HuH-7 (cell line): ENCODE measurements at places on chromosomes 11 and 22.

- no peak for DNase-seq
Observed at GRCh38 chr11:21602699-21603098, 590.2 kb upstream of the ANO5 start.

DNA sequence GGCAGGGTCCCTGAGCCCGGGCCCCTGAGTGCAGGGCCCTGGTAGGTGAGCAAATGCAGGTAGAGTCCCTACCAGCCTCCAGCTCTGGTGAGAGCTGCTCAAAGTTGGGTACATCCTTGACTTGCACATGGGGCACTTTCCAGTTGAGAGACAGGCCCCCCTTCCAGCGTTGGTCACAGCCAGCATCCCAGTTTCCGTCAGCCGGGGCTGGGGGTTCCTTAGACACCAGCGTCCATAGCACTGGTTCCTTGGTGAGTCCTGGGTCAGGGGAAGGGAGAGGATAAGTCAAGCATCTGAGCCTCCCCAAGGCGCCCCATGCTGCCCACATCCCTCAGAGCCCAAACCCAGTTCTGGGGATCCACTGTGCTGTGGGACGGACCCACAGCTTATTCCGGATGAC lies 5.6 kb downstream of the PNPLA5 start:
- DNase-seq, result no peak

DNA sequence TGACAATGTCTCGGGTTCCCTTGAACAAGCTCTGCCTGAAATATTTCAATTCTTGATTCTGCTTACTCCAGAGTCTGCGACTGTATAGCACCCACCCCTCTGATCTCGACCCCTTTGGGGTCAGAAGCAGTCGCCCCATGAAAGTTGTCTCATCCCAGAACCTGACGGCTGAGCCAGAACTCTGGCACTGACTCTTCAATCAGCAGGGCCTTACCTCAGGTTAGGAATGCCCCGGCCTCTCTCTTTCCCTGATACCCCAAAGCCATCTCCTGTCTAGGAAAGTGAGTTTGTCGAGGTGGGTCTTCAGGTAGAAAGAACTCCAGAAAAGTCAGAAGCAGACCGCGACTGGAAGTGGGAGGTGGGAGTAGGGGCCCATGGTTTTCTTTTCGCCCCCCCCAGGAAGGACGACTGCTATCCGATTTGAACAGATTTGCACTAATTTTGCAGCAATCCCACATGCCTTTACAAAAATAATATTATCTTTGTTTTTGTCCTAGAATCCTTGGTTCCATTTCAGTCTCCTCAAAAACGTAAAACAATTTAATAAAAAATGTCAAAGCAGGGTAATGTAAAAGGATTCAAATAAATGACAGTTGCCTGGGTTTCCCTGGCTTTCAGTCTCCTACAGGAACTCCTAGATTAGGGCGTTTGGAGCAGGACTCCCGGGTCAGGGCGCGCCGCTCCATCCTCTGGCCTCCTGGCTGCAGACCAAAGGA lies 898 bp upstream of the ROBO3 start:
- DNase-seq, result no peak

DNA sequence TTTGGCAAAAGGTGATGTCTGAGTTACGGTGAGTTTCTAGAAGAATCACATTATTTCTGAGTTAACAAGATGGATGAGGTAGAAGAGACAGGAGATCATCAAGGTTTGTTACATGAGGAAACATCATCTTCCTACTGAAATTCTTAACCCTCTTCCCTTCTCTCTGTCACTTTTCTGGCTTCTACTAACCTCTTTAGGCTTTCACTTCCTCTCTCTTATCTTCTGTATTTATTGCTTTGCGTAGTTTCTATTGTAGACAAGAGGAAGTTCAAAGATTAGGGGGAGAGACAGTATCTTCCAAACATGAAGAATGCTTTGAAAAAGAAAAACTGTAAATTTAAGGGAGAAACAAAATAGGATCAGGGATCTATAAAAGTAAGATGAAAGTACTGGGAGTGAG lies 75.4 kb downstream of the TRPC6 start:
- DNase-seq, result no peak

GRCh38 chr11:126159719-126160344 lies 51.6 kb downstream of the RPUSD4 start:
- DNase-seq, result no peak

- no peak for DNase-seq
Observed at GRCh38 chr22:31948002-31948401, 3.7 kb downstream of the YWHAH start.

DNA sequence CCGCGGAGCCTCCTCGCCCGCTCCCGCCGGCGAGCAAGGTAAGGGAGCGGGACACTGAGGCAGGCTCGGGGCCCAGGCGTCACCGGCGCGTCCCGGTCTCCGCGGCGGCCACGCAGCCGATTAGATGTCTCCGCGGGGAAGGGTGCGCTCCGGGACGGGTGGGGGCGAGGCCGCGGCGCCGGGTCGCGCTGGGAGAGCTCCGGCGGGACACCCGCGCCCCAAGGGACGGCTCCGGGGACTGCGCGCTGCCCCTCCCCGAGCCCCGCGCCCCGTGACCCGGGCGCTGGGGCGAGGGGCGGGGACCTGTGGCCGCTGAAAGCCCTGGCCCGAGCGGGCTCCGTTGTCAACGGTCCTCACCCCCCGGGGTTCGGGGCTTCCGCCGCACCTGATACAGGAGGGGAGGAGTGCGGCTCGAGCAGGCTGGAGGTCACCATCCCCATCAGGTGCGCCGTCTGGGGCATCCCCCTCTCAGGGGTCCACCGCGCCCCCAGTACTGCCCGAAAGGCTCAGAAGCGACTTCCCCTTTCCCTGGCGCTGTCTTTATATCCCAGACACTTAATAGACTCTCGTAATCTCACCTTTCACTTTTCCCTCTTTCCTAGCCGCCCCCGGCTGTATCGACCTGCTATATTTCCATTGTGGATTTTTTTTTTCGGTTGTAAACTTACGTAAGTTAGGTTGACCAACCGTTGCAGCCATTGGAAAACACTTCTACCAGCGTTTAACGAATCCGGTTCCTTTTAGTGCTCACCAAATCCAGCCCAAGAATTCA lies 573 bp downstream of the PPFIA1 start:
- DNase-seq, result peak; percentile 63

GRCh38 chr11:31237819-31238760 lies 131.4 kb downstream of the DCDC1 start:
- no peak for DNase-seq

- DNase-seq, result no peak
Observed at GRCh38 chr22:49152127-49152938, 675.3 kb downstream of the BRD1 start.

DNA sequence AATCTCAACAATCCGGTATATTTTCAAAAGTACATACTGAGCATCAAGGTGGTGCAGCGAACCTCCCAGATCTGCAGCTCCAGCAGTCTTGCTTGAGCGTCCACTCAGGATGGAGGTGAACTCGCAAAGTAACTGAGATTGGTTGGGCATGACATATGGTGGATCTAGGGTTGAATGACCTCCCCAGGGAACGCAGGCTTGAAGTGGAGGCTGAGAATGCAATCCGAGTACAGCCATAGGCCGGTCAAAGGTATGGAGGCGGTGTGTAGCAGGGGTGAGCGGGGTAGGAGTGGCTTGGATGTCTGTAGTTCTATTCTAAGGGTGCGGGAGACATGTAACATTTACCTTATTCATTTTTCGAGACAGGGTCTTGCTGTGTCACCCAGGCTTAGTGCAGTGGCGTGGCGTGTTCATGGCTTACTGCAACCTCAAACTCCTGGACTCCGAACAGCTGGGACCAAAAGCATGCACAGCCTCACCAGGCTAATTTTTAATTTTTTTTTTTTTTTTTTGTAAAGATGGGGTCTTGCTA lies 631 bp upstream of the C22orf39 start:
- DNase-seq, result peak; percentile 93

DNA sequence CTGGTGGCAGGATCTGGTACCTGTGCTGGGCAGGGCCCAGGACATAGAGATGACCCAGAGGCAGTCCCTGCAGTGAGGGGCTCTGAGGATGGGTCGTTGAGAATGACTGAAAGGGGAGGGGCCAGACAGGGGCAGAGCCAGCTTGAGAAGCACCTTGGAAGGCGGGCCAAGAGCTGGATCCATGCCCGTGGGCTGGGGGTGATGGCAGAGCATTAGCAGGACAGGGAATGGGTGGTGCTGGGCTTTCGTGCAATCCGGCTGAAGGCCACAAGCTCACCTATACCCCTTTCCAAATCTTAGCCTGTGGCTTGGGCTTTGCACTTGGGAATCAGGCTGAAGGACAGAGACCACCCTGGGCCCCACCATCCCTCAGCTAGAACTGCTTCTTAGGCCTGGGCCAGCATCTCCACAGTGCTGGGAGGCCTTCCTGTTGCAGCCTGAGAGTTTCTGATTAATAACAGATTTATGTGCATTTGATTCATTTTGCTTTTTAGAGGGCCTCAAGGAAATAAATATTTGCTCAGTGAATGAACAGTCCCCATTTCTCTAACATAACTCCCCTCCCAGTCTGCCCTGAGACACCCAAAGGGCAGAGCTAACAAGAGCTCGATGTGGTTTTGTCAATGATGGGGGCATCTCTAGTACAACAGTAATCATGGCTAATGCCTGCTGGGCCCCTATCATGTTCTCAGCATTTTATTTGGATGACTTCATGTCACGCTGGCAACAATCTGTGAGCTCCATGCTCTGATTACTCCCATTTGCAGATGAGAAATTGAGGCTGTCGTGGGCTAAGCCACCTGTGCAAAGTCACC lies 39.3 kb downstream of the RIBC2 start:
- DNase-seq, result no peak

- no peak for DNase-seq
Observed at GRCh38 chr11:69893631-69894030, 74.4 kb upstream of the FGF3 start.

GRCh38 chr22:37571992-37572373 lies 7.9 kb downstream of the LGALS2 start:
- no peak for DNase-seq

DNA sequence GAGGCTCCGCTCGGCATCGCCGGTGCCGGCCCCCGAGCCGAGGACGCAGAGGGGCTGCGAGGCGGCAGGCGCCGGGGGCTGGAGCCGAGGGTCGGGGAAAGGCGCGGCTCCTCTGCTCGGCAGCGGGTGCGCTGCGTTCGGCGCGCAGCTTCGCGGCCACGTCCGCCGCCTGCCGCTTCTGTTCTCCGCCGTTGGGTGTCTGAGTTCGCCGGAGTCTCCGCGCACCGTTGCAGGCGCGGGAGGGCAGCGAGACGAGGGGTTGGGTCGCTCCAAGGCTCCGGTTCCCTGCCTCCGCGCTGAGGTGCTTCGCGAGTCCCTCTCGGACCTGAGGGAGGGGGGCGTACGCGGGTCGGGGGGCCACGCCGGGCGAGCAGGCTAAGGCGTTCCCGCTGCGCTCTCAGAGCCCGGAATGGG lies 347 bp downstream of the MN1 start:
- DNase-seq, result peak; percentile 58

DNA sequence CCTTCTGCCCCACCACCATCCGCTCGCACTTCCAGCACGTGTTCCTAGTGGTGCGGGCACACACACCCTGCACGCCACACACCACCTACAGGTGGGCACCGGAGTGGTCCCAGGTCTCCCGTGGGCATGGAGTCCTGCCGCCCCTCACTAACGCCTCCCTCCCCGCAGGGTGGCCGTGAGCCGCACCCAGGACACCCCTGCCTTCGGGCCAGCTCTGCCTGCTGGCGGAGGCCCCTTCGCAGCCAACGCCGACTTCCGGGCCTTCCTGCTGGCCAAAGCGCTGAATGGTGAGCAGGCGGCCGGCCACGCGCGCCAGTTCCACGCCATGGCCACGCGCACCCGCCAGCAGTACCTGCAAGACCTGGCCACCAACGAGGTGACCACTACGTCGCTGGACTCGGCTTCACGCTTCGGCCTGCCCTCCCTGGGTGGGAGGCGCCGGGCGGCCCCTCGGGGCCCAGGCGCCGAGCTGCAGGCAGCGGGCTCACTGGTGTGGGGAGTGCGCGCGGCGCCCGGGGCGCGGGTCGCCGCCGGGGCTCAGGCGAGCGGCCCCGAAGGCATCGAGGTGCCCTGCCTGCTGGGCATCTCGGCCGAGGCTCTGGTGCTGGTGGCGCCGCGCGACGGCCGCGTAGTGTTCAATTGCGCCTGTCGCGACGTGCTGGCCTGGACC lies 8.5 kb downstream of the SIPA1 start:
- DNase-seq, result no peak

DNA sequence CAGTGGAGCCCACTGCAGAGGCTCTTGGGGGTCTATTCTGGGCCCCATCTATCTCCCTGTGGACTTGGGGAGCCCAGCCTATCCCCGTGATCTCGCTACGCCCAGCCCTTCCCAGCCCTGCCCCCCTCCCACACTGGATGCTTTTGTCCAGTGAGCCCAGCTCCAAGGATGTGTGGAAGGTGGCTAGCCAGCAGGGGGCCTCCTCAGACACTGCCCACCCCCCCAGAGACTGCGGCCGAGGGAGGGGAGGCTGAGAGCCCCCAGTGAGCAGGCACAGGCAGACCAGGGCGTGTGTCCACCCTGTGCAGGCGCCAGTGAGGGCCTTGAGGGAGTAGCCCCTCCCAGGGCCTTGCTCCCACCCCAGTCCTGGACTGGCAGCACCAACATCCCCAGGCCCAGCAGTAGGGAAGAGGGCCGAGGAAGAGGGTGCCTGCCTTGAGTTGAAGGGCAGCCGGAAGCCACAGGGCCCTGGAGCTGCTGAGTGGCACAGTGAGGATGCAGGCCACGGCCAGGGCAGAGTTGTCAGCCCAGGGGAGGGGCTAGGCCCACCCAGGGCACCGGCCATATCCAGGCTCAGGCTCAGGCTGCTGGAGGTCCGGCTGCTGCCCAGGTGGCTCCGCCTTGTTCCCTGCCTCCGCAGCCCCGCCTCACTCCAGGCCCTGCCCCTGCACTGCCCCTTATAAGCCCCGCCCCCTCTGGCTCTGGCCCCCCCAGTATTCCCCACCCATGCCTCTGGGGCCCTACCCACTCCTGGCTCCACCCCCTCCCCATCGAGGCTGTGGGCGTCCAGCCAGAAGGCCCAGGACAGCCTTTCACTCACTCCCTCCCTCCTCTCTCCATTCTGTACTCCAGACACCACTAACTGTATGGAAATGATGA lies 28.0 kb downstream of the MOB2 start:
- no peak for DNase-seq

- DNase-seq, result no peak
Observed at GRCh38 chr11:76391021-76391420, 9.9 kb downstream of the GVQW3 start.

DNA sequence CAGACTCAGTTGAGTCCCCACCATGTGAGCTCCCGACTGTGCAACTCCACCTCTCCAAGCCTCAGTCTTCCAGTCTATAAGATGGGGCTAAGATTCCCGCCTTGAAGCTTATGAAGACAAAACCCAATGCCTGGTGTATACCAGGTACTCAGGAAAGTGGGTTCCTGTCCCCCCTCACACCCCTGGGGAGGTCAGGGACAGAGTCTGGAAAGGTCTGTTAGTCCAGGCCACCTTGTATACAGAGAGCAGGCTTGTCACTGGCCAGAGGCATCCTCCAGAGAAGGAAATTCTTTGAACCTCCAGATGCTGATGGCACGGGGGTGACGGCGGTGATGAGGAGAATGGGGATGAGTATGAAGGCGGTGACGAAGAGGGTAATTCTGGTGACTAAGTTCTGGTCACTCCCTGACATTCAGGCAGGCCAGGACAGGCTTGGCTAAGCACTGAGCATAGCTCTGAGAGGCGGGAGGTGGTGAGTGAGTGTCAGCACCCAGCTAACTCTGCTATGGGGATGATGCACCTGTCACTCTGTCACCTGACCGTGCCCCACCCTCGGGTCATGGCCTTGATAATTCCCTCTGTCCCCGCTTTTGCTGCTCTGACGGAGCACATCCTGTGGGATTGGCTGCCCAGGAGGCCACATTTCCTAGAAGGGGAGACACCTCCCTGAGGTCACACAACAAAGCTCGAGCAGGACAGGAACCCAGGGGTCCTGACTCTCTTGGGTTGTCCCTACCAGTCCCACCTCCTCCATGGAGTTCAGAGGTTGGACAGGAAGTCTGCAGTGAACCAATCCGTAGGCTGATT lies 30.9 kb upstream of the CSNK1E start:
- DNase-seq, result no peak
